ENCODE measurements at places on chromosomes 12 and 14. TPM values are rescaled to one million over a fixed set of nuclear protein-coding genes. Genes with fewer than 3 reads are reported as not detected.

The TEX52 gene
- total RNA-seq: not detected

The BHLHE41 gene
- total RNA-seq: 41.0 TPM

The SELPLG gene
- 6.0 TPM for total RNA-seq

The GAS2L3 gene
- total RNA-seq: 24.0 TPM

The RTN1 gene
- 1.2 TPM for total RNA-seq

The SLC4A8 gene
- total RNA-seq: 1.5 TPM

The HOXC10 gene
- total RNA-seq: not detected

The SOX5 gene
- total RNA-seq: 2.8 TPM

DNA sequence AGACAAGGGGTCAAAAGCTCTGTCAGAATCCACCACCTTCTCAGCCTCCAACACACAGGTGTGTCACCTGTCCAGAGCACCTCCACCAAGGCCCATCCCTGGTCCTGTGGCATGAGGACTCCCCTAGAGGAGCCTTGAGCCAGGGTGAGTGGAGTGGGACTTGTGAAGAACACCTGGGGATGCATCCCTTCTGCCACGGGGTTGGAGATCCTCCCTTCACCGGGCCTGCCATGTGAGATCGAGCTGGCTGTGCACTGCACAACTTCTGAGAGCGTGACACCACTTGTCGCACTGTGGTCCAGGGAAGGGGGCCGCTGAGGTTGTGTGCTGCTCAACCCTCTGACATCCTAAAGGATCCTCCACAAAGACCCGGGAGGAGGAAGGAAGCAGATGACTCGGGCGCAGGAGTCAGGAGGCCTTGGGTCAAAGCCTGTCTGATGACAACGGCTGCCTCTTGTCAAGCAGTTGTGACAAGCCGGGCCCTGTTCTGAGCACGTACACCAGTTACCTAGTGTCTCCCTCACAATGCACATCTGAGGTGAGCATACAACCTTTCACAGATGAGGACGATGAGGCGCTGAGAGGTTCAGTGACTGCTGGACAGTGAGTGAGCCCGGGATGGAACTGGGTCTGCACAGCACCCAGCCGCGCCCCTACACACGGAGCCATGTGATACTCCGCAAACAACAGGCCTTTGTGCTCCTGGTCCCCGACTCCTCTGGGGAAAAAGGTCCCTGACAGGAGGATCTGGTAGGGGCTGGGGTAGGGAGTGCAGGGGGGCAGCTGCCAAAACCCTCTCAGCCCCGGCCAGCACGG lies 35.6 kb downstream of the CHGA start:
- DNase-seq: peak; percentile 22

DNA sequence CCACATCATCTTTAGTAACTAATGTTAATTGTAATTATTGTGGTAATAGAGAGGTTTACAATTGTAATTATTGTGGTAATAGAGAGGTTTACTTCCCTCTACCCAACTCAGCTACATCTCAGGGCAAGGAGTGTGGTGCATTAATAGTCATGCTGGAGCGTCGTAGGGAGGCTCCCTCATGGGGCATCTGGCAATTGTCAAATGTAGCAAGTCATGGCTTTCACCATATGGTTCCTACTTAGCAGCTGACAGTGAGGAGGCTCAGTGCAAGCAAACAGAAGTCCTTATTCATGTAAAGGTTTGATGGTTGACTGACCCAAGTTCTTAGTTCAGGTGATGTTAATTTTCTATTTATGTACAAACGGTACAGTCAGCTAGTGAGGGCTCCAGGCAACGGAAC lies 1012.0 kb downstream of the FLRT2 start:
- no peak for DNase-seq

DNA sequence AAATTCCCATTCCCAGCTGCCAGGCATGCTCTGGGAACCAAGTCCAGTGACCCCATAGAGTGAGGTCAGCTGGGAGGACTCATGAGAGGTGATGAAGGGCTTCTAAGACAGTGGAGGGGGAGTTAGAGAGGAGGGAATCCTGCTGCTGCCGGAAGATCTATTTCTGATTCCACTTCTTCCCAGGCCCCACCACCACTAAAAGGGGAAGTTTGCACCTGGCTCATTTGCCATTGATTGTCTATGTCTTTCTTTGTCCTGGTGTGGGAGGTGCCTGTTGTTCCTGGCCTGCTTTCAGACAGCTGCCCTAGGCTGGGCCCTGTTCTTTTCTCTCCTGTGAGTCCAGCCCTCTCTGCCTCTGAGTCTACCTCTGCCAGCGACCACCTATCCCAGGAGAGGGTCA lies 3.0 kb upstream of the KRT6A start:
- no peak for DNase-seq

- DNase-seq: no peak
These were observed 9.9 kb upstream of the DIABLO start for GRCh38 chr12:122235741-122236140.

GRCh38 chr14:59150990-59151389 lies 37.5 kb upstream of the DAAM1 start:
- no peak for DNase-seq

DNA sequence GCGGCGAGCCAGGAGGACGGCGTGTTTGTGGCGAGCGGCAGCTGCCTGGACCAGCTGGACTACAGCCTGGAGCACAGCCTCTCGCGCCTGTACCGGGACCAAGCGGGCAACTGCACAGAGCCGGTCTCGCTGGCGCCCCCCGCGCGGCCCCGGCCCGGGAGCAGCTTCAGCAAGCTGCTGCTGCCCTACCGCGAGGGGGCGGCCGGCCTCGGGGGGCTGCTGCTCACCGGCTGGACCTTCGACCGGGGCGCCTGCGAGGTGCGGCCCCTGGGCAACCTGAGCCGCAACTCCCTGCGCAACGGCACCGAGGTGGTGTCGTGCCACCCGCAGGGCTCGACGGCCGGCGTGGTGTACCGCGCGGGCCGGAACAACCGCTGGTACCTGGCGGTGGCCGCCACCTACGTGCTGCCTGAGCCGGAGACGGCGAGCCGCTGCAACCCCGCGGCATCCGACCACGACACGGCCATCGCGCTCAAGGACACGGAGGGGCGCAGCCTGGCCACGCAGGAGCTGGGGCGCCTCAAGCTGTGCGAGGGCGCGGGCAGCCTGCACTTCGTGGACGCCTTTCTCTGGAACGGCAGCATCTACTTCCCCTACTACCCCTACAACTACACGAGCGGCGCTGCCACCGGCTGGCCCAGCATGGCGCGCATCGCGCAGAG lies 873 bp downstream of the PLXNC1 start:
- peak; percentile 64 for DNase-seq

DNA sequence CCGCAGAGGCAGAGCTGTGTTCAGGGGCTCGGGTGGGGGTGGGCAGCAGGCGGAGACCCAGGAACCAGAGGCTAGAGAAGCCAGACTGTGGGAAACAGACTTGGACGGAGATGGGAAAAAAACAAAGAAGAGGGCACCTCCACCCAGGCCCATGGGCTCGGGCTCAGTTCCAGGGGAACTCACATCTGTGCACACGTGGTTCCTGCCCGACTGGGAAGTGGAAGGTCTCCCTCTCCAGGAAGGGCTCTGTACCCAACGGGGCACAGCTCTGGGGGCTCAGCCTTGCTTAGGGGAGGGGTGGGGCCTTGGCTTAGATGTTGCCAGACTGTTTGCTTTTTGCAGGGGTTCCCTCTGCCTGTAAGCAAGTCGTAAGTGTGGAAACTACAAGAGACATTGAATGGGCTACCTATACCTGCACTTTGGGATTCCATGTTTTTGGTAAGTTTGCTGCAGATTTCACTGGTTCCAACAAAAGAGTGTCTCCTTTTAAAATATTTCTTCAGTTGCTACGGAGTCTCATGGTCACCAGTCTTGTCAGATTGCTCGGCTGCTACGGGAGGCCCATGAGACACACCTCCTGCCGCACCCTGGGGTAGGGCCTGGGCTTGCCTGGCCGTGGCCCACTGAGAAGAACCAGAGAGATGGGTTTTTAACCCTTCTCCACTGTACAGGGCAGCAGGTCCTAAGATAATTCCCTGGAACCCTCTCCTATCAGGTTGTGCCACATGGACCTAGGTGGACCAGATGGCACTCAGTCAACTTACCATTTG lies 127.6 kb upstream of the EVL start:
- DNase-seq: no peak

GRCh38 chr12:84912198-84913128 lies at the start of gene SLC6A15:
TSS of gene SLC6A15 (minus strand) at chr12:84912799. CDS start at chr12:84892120, 20,679 bp downstream.
- DNase-seq: peak; percentile 52

- DNase-seq: no peak
These were observed 38.4 kb downstream of the FRS2 start for GRCh38 chr12:69508621-69509020.

GRCh38 chr14:88089445-88089844 lies 84.5 kb downstream of the GPR65 start:
- no peak for DNase-seq

GRCh38 chr12:2053691-2054090 lies 904 bp downstream of the CACNA1C start:
- no peak for DNase-seq

Measured in mucosa of descending colon (tissue), 3 donors.